ENCODE measurements at places on chromosomes 3 and 15.

DNA sequence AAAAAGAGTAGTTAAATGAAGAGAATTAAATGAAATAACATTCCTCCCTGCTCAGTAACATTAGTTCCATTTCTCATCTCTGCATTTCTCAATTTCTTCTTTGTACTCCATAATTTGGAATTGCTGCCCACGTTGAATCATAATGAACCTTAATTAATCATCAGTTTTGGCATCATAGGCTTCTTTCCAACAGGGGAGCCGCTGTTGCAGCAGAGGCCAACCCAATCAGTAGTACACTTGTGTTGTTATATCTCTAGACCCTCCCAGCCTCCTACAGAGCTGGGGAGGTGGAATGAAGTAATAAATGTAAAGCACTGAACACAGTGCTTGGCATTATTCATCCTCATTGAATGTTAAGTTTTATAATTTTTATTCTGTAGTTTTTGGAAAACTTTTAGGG is 240.7 kb downstream of the CHST2 start:
- no peak for DNase-seq

- no peak for DNase-seq
These were observed 156.8 kb upstream of the ICE2 start for GRCh38 chr15:60635507-60636352.

- peak; percentile 82 for DNase-seq
These were observed 193.9 kb upstream of the UBE2E1 start for GRCh38 chr3:23611737-23612295.

GRCh38 chr3:81790117-81790516 is 28.7 kb upstream of the GBE1 start:
- DNase-seq = no peak

Data from astrocyte of the spinal cord (primary cell).